ENCODE measurements at places on chromosomes 3 and 15.

DNA sequence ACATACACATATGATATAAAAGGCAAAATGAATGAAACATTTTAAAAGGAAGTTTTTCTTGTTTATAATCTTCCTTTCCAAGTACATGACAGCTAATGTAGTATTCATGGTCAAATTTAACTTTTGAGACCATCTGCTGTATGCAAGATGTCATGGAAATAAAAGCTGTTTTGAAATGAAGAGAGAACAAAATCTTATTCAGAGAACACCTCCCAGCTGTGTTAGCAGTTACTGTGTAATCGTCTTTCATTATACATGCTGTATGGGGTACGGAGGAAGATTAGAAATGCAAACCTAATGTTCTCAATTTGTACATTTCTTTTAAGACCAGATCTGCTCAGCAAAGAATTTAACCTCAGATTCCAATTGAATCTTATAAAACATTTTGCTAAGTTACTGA is 1182.3 kb downstream of the OTOL1 start:
- no peak for DNase-seq

- no peak for DNase-seq
Measured at GRCh38 chr3:161163297-161163696, 57.8 kb upstream of the NMD3 start.

DNA sequence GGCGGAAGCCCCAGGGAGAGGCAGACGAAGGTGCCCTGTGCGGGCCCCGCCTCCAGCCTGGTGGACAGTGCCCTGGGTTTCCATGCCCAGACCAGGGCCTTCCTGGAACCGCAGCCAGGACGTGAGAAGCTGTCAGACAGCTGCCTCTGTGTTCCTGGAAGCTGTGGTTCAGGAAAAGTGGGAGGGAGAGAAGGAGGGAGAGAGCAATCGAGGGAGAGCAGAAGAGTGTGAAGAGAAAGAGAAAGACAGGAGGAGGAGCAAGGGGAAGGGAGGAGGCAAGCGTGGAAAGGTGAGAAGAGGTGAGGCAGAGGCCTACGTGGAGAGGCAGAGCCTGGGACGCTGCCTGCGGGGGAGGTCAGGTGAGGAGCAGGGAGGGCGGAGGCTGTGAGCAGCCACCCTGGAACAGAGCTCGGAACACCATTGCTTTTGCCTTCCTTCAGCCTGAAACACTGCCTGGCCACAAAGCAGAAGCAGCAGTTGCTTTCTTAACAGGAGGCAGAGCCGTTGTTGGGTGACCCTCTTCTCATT is 18.6 kb downstream of the ZDHHC19 start:
- peak; percentile 55 for DNase-seq

DNA sequence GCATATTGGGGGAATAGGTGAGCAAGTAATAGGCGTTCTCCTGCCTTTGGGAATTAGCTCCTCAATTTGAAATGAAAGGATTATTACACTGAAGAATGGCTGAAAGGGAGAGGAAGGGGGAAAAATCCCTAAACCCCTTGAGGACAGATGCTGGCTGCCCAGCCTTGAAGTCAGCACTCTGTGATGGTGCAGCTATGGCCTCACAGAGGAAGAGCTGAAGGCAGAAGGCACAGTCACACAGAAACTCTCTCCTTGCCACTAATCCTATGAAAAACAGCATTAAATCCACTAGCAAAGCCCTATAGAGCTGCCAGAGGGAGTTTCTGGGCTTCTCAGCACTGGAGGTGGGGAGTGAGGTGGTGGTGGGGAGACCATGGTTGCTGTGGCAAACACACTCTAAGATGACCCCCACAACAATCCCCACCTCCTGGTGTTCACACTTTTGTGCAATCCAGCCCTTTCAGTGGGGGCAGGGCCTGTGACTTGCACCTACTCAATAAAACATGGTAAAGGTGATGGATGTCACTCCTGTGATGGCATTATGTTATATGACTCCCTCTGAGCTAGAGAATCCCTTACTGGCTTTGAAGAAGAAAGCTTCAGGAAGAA is 101.2 kb downstream of the RFTN1 start:
- no peak for DNase-seq

- no peak for DNase-seq
Measured at GRCh38 chr3:119529883-119530282, 29.5 kb downstream of the CD80 start.

DNA sequence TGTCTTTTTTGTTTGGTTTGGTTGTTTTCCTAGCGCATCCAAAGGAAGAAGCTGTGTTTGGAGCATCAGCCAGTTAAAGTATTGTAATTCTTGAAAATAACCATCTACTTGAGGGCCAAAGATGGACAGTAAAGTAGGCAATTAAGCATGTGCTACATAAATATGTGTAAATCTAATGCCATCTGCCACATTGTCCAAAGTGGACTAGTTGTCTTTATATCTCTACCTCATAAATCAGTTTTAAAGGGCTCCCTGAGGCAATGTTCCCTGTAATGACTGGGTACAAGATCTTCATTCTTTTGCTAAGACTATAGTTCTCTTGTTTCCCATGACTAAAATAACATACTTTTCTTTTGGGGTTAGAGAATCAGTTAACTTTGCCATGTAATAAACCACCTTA is 460.0 kb upstream of the RARB start:
- DNase-seq: no peak

DNA sequence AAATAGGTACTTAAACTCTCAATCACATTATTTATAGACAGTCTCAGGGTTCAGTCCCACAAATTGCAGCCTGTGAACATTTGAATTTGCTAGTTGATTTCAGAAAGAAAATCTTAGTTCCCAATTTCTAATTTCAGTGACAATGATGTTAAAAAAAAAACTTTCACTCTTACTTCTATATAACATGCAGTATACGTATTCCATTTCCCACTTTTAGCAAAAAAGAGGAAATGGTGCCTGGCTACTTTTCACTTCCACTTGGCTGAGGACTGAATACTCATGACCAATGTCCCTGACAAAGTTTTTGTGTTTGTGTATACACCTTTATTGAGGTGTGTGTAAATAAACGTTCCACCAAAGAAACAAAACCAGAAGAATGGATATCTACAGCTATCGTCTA is 32.1 kb upstream of the XCR1 start:
- no peak for DNase-seq

DNA sequence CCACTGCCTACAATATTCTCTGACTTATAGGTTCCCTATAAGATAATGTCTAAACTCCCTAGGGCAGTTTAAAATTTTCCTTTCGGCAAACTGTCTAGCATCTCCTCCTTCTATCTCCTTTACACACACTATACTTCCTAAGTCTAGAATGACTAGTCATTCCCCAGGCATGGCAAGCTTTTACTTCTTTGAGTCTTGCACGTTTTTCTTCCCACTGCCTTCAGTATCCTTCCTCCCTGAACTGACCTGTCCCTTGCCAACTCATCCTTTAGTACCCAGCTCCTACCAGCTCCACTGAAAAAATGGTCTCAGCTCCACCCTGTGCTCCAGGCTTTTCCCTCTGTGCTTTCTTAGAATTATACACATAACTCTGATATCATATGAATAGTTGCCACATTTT is 93.8 kb upstream of the KBTBD8 start:
- no peak for DNase-seq

GRCh38 chr3:125349556-125350165 is 25.5 kb downstream of the ZNF148 start:
- DNase-seq: no peak

GRCh38 chr3:69579306-69580041 is 159.8 kb upstream of the MITF start:
- DNase-seq: no peak

GRCh38 chr15:57481038-57481705 is 104.9 kb downstream of the CGNL1 start:
- no peak for DNase-seq

GRCh38 chr15:52673734-52674133 is 5.5 kb downstream of the ATOSA start:
- no peak for DNase-seq

DNA sequence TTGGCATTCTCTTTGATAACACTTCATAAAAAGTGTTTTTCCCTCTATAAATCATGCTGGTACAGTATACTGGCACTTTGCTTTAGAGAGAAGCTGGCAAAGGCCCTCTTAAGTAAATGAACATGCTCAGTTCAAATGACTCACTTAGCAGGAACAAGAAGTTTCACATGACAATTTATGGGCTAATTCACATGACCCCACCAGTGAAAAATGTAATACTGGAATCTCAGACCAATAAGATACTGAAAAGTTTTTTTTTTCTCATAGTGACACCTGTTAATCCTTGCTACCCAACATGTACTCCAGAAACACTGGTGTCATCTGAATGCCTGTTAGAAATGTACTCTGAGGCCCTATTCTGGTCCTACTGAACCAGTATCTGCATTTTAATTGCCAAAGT is 13.9 kb downstream of the BTBD1 start:
- DNase-seq: no peak

GRCh38 chr3:139611528-139611927 is 66.2 kb downstream of the NMNAT3 start:
- no peak for DNase-seq

DNA sequence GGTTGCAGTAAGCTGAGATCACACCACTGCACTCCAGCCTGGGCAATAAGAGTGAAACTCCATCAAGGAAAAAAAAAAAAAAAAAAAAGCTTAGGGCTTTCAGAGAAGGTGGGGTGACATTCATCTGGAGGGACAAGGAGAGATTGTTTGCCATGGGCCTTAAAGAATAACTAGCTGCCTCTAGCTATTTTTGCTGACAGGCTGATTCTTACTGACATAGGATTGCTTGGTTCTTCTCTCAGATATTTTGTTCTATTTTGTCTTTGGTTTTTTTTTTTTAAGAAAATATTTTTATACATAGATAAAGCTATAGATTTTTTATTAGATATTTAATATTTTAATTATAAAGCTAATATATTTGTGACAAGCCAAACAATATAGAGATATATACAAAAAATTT is 24.2 kb upstream of the PIAS1 start:
- DNase-seq: no peak

GRCh38 chr3:182702216-182702615 is 91.1 kb upstream of the ATP11B start:
- no peak for DNase-seq

DNA sequence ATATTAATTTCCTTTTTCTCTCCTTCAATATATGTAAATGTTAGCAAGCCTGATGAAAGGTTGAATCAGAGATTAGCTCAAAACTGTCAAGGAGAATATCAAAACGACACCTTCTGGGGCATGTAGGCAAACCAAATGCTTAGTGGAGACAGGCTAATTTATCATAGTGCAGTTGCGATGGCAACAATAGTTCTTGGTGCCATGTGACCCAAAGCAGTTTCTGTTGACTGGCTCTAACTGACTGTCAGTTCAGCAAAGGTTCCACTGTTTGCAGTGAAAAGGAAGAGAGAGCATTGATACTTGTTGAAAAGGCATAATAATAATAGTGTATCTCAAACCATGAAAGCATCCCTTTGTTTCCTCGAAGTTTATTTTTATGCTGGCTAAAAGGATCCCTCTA is 513.9 kb downstream of the NLGN1 start:
- no peak for DNase-seq

DNA sequence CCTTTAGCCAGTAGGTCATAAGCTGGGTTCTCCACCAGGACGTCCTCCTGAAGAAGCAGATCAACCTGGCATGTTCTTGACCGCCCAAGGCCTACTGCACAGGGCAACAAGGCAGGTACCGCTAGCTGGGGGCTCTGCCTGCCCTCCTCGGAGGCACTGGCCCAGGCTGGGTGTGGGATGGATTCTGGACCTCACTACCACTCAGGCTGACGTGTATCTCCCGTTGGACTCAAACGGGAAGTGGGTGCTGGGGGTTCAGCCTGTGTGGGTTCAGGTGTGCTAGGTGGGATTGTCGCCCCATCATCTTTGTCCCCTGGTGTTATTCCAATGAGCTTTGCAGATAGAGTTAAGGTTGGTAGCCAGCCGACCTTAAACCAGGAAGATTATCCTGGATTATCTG is 95.0 kb upstream of the SNRPA1 start:
- no peak for DNase-seq

DNA sequence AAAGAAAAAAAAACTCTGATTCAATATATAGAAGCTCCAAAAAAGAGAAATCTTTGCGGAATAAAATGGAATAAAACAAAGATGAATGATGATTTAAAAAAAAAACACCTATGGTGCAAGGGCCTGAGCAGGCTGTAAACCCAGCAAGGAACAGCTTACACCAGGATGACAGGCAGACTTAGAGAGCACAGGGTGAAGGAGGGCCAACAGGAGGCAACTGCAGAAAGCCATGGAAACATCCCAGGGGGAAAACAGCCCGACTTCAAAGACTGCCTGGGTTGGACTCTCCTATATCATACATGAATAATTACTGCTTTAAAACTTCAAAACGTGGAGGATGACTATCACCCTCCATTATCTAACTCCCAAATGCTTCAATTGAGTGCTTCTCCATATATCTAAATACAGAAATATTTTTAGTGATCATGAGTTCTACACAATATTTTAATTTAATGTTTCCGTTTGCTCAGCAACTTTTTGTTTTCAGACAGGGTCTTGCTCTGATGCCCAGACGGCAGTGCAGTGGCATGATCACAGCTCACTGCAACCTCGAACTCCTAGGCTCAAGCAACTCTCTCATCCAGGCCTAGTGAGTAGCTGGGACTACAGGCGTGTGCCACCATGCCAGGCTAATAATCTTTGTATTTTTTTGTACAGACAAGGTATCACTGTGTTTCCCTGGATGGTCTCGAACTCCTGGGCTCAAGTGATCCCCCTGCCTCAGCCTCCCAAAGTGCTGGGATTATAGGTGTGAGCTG is 456.2 kb downstream of the TBL1XR1 start:
- DNase-seq: no peak

- DNase-seq: no peak
Measured at GRCh38 chr3:5499404-5499803, 311.9 kb downstream of the EDEM1 start.

DNA sequence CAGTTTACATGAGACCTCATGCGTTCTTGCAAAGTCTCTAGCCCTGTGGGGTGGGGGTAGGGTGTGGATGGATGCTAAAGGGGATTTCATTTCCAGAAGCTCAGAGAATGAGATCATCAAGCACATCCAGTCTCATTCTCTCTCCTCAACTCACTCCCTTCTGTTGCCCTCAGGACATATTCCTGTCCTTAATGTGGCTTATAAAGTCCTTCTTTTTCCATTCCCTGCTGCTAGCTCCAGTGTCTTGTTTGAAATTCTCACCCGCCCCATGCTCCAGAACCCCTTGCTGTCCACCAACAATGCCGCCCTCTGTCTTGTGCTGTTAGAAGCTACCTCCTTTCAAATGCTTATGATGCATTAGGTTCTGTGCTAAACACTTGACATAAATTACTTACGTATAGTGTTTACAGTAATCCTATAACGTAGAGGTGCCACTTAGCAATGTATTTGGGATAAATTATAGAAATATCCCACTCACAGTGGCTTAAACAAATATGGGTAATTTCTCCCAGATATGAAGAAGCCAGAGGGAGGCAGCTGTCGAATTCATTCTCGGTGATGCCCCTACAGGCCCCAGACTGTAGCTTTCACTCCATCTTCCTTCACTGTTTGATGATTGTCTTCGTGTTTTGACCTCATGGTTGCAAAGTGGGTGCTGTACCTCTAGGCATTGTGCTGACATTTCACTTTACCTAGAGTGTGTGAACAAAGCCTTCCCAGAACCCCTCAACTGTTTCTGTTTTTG is 273.1 kb upstream of the TBL1XR1 start:
- DNase-seq: no peak

- DNase-seq: no peak
Measured at GRCh38 chr3:170458285-170458684, 39.6 kb downstream of the CLDN11 start.

- DNase-seq: no peak
Measured at GRCh38 chr3:12929801-12930200, 88.4 kb upstream of the RPL32 start.
